Brain (organoid and tissue), 16 donors: ENCODE measurements at places on chromosomes 4 and X.

GRCh38 chrX:72373136-72373535 lies 67.4 kb upstream of the CITED1 start:
- no peak for DNase-seq

DNA sequence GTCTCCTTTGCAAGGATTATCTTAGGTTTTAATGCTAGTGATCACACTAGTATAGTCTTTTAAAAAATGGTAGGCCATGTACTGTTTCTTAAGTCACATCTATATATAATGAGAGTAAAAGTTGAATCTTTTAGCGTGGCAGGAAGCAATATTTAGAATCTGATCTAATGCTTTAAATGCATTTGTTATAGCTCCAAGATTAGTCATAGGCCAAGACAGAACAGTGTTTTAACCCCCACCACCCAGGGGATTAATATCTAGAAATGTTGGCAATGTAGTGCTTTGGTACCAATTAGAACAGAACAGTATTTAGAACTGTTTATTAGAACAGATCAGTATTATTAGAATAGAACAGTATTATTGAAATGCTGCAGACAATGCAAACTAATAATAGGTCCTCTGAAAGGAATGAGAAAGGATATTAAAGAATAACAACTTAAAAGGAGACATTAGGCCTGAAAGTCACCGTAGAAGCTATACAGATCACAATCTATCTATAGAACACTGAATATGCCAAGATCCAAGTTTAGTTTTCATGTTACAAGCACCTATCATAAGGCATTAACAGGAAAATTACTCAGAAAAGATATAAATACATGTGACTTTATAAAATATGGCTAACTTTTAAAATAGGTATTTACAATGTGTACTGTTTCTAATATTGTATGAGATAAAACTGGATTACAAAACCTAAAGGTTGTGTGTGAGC lies 146.2 kb downstream of the NPNT start:
- no peak for DNase-seq

GRCh38 chr4:165502916-165503907 lies 124.4 kb downstream of the CPE start:
- no peak for DNase-seq

DNA sequence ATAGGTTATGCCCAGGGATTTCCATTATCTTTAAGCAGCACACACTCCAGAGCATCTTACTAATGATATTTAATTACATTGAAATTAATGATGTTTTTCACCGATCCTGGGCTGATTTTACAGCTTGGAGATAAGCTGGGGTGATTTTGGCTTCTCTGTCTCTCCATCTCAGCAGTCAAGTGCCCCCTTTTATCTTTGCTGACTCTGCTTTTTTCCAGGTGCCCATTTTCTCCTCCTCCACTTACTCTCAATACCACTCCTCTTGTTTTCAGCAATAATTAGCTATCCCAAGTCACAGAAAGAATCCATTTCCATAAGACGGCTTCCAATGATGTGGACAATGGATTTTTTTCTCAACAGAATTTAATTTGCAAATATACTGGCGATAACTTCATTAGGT lies 266.7 kb downstream of the GBA3 start:
- no peak for DNase-seq

- no peak for DNase-seq
These were observed 383.8 kb downstream of the GRXCR1 start for GRCh38 chr4:43276321-43276720.

DNA sequence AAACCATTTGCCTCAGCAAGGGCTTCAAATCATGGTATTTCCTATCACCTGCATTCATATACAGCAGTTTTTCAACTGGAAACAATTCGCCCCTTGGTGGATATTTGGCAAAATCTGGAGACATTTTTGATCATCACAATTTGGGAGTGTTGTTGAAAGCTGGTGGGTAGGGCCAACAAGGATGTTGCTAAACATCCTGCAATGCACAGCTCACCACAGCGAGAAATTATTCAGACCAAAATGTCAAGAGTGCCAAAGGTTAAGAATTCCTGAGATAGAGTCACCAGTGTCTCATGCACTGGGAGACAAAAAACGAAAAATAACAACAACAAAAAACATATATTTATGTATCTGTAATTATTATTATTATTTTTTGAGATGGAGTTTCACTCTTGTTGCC lies 435.2 kb upstream of the CTSO start:
- DNase-seq = no peak

GRCh38 chr4:39498727-39499020 lies 28.6 kb downstream of the UGDH start:
- no peak for DNase-seq
